ENCODE measurements at places on chromosomes 12 and 14. TPM values are rescaled to one million over a fixed set of nuclear protein-coding genes. Genes with fewer than 3 reads are reported as not detected.

Gene PTGER2
- 115 TPM for total RNA-seq

Gene GZMH
- 4.9 TPM for total RNA-seq

DNA sequence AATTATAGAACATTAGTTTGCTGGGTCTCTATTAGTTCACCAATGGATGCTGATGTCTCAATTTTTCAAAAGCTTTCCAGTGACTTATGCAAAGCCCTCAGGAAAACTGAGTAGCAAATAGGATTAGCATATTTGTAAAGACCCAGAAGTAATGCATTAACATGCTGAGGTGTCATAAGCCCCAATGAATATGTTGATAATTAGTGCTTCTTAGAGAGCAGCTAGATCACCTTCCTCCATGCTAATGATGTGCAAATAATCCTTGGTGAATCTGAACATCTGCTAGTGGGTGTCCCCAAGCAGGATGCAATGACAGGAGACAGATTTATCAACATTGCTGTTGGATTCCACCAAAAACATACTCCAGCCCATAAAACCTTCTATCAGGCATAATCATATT is 19.0 kb downstream of the IFNG start:
- no peak for DNase-seq

DNA sequence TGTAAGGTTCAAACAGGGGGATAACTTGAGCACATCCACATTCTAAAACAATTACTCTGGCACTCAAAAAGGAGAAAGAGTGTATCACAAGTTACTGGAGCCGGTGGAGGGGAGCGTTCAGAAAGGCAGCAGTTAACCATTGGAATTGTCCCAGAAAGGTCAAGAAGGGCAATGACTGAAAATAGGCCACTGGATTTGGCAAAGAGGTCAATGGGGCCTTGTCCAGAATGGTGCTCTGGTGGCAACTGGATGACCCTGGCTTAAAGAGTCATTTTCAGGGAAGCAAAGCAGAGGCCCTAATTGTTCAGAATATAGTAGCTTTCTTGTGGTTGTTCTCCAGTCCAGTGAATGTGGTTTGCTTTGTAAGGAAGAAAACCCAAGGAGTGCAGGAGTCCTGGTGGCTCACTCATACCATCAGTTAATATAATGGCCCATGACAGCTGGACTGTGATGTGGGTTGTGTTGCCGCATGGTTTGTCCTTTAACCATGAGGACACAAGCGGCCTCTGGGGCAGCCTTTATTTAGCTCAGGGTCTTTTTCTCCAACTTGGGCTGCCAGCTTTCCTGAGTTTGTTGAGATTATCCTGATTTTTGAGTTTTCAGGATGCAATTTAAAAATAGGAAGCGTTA is 142.8 kb upstream of the PELI2 start:
- no peak for DNase-seq

- DNase-seq: no peak
These were observed 29.4 kb upstream of the ETFBKMT start for GRCh38 chr12:31629756-31630732.

- DNase-seq: no peak
These were observed 62.3 kb downstream of the UNC79 start for GRCh38 chr14:93493054-93493453.

DNA sequence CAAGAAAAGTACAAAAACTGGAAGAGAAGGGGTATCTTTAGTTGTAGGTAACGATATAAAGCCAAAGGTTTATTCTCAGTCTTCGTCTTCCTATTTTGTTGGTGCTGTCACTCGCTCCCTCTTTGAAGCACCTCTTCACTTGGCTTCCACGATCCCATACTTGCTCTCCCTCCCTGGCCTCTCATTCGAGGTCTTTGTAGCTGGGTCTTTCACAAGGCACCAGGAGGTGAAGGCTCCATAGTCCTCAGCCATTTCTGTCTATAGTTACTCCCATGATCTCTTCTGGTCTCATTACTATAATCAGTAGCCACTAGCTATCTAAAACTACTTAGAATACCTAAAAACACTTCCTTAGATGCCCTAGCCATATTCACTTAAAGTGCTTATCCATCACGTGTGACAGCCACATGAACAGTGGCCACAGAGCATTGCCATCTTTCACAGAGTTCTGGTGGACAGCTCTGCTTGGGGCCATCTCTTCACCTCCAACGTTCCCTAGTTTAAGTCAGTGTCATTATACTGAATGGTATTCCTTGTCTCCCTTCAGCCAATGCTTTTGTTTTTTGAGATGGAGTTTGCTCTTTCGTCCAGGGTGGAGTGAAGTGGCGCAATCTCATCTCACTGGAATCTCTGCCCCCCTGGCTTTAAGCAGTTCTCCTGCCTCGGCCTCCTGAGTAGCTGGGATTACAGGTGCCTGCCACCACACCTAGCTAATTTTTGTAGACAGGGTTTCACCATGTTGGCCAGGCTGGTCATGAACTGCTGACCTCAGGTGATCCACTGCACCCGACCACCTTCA is 57.1 kb downstream of the ATP2A2 start:
- DNase-seq: no peak

DNA sequence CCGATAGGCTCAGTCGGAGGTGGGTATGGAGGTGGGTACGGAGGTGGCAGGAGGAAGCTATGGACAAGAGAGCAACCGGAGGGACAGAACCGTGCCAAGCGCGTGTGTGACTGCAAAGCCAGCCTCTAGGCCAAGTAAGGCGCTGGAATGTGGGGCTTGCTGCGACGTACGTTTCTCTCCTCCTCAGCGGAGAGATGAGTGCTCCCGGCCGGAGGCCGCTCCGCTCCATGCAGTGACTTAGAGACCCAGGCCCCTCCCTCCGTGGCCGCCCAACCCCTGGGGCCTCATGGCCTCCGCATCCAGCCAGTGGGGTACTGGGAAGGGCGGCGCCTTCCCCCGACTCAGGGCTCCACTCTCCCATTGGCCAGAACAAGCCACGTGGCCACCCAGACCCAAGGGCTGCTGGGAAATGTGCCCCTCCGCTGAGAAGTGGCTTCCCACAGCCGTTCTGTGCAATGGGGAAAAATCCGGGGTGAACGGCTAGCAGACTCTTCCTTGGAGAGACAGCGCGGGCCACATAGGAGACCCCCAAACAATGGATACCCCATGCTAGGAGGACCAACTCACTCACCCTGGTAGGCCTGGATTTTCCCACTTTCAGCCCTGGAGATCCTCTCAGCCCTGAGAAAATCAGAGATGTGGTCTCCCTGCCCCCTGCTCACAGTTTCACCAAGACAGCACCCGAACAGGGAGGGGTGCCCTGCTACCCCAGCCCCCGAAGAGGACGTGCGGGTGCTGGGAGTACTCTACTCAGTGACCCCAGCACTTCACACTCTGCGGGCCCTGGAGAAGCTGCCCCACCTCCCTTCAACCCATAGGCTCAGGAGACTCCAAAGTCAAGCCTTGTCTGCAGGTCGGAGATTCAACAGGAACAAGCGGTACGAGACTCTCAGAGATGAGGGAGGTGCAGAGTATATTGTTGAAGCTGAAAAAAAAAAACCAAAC is 66.7 kb downstream of the RIMBP2 start:
- no peak for DNase-seq

GRCh38 chr12:3732901-3733300 is 20.0 kb downstream of the CRACR2A start:
- DNase-seq: no peak
